ENCODE measurements at places on chromosomes 2 and 18.

GRCh38 chr2:111122631-111123421 is 2.1 kb downstream of the BCL2L11 start:
- no peak for DNase-seq

- no peak for DNase-seq
Measured at GRCh38 chr2:48527226-48527885, 2.6 kb upstream of the STON1 start.

- no peak for DNase-seq
Measured at GRCh38 chr2:12897181-12897580, 180.4 kb downstream of the TRIB2 start.

DNA sequence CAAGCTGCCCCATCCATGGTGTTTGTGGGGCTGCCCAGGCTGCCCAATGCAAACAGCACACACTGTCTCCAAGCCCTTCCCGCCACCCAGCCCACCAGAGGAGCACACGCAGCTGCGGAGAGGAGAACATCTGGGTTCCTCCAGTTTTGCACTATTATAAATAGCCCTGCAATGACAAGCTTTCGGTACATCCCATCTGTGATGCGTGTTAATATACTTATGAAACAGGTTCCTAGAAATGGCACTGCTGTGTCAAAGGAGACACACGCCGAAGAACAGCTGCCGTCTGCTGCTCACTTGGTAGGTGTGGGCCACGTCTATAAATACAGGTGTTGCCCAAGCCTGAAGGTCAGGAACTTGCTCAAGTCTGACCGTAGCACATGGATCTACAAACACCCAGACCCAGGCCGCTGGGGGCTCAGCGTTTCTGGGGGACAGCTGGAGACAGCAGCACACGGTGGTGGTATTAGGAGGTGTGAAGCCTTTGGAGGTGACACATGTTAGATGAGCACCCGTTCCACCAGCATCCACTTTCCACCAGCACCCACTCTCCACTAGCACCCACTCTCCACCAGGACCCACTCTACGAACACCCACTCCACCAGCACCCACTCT is 34.3 kb downstream of the PXDN start:
- no peak for DNase-seq

DNA sequence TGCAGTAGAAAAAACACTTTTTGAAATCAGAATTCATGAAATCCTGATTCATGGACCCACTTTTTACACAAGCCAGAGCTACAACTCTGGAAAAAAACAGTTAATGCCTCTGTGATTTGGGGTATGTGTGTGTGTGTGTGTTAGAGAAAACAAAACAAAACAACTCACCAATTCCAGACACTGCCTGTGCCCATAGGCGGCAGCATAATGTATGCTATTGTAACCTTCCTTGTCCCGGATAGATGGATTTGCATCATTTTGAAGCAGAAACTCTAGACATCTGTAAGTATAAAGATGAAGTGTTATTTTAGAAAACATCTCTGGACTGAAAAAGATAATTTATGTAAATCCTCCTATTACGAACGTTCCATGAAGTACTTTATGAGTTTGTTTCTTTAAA is 152.0 kb upstream of the PGAP1 start:
- DNase-seq: no peak

DNA sequence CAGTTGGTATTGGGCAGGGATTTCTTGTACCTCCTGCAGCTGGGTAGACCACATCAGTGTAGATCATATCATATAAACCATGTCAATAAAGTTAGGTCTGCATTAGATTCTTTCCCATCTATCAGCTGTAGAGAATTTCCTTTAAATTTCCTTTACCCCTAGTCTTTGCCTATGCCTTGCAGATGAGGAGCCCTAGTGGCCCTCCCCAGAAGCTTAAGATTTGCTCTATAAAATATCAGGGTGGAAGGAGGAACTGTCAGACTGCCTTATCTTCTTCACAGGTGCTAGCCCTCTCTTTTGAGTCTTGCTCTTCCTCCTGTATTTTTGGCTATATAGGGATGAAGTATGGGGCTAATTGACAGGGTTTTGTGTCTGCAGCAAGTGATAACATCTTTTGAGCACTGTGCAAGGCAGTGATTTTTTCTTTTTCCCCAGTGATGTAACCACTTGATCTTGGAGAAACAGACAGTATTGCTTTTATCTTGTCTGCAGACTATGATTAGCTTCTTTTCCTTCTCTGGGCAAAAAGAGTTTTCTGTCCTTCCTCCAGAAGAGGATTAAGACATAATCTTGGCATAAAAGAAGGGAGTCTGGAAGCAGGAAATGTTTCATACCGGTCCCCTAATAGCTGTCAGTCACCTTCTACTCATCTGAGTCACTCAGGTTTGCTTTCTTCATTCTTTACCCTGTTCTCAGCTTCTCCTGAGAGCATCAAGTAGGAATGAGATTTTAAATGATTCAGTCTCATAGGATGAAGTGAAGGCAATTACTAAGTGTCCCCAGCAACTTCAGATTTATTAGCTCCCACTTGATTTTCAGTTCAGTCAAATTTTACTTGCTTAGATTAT is 286.4 kb downstream of the CDH19 start:
- no peak for DNase-seq

GRCh38 chr2:27901234-27901633 is 10.7 kb downstream of the BABAM2 start:
- DNase-seq: no peak

DNA sequence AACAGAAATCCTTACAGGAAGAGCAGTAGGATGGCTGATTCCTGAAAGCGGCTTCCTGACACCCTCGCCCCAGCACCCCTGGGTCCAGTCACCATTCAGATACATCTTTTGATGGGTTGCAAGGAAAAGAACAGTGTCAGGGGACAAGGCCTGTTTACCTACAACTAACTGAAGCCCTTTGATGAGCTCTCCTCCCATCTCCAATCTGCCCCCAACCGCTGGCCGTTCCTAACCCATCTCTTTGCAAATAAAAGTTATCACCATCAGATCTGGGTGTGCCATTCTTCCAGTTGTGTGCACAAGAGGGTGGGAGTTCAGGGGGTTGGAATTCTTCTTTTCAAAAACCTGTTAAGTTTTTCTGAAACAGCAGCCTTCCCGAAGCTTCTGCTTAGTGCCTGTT is 48.9 kb downstream of the ARL4C start:
- no peak for DNase-seq

DNA sequence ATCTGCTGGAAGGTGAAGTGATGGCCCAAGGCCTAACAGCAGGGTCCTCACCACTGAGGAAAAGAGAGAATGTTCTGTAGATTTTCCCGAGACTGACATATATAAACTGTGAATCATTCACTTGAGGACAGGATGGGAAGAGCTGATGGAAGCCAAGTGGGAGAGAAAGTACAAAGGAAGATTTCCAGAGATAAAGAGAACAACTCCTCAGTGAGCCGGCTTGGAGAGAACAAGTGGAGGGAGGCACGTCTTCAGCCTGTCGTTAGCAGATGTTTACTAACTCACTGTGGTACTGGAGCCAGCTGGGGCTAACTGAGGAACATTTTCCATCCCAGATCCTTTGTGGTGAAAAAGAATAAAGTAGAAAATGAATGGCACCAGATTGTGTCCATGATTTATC is 552.9 kb upstream of the TNP1 start:
- no peak for DNase-seq

DNA sequence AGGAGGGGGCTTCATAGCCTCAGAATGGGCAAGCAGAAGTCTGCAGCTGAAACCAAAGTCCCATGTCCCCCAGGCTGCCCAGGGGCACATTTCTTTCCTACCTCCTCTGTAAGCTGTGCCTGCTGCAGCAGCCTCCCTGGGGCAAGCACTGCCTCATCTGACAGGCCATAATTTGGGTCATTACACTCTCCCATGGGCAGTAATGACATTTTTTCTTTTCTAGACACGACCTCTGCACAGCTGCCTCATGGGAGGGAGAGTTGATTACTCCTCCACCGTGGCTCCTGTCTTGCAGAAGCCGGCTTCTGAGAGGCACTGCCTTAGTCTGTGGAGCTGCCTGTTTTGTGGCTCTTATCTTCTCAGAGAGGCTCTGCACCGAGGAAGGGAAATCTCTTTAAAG is 268.9 kb downstream of the TDRD15 start:
- DNase-seq: no peak

- no peak for DNase-seq
Measured at GRCh38 chr2:189982780-189983394, 79.6 kb downstream of the MSTN start.

DNA sequence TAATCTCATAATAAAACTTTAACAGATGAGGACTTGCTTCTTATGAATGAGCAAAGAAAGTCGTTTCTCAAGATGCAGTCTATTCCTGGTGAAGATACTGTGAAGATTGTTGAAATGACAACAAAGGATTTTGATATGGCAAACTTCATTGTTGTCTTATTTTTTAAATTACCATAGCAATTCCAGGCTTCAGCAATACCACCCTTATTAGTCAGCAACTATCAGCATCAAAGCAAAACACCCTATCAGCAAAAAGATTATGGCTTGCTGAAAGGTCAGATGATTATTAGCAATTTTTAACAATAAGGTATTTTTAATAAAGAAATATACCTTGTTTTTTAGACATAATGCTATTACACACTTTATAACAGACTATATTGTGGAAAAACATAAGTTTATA is 88.3 kb downstream of the COL5A2 start:
- no peak for DNase-seq

DNA sequence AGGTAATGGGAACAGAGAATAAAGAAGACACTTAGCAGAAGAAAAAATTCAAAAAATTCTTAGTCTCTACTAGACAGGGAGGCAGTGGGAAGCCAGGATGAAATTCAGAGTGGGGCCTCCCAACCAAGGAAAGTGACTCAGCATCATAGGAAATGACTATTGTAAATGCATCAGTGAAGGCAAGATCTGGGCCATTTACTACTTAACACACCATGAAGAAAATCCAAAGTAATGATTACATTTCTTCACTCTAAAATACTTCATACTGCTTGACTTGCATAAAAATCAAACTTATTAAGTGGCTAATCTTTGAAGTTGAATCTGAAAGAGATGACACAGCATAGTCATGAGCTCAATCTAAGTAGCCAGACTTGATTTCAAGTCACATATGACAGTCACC is 405.8 kb upstream of the SLC39A10 start:
- no peak for DNase-seq

DNA sequence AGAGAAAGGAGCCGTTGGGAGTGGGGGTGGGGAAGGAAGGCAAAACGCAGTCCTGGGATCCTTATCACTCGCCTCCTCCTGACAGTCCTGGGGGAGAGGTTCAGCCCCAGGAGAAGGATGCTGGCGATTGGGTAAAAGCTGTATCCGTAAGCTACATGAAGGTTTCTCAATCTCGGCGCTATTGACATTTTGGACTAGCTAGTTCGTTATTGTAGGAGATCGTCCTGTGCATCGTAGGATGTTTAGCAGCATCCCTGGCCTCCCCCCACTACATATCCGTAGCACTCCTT is 511 bp upstream of the TP53I3 start:
- DNase-seq: no peak

GRCh38 chr2:43209204-43209717 is 17.1 kb downstream of the ZFP36L2 start:
- no peak for DNase-seq

DNA sequence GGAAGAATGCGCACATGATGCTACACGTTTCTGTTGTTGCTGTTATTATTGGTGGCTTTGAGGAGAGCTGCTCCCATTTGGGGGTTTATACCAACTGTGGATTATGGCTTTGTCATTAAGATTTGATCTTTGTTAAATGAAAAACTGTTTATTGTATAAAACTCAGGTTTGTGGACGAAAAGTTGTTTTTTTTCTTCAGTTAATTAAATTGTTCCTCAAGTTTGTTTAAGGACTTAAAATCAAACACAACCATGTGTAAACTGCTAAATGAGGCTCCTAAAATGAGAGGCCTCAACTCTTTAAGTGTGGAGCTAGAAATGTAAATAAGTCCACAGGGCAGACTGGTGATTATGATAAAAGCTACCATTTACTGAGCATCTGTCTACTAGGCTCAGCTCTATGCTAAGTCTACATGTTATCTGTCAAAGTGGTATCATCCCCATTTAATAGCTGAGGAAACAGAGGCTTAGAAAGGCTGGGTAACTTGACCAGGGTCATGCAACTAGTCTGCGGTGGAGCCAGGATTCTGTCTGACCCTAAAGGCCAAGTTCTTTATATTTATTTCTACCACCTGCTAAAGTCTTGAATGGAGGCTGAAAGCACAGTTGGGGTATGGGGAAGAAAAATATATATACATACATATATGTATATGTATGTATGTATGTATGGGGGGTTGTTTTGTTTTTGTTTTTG is 4.1 kb downstream of the MYCN start:
- DNase-seq: no peak

GRCh38 chr18:44836263-44836662 is 155.6 kb downstream of the SETBP1 start:
- no peak for DNase-seq

DNA sequence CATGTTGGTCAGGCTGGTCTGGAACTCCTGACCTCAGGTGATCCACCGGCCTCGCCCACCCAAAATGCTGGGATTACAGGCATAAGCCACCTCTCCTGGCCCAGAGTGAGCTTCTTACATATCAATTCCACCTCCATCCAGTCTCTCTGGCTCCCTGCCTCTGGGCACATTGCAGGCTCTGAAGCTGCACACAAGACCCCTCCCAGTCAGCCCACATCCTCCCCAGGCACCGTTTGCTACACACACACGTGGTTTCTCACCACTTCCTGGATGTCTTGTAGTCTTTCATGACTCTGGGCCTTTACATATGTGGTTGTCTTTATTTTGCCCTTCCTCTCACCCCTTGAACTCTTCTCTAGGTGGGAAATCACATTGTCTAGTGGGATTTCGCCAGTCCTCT is 64.0 kb upstream of the CABLES1 start:
- DNase-seq: peak; percentile 60

- peak; percentile 6 for DNase-seq
Measured at GRCh38 chr18:61892683-61893308, at the start of gene RNF152. Gene RNF152, minus strand, starts transcription at chr18:61893007. Its CDS starts 76,544 bp downstream, at chr18:61816463.

GRCh38 chr2:225379856-225380255 is 19.7 kb upstream of the NYAP2 start:
- DNase-seq: no peak

GRCh38 chr2:172674034-172674967 is 61.3 kb upstream of the RAPGEF4 start:
- DNase-seq: peak; percentile 18

DNA sequence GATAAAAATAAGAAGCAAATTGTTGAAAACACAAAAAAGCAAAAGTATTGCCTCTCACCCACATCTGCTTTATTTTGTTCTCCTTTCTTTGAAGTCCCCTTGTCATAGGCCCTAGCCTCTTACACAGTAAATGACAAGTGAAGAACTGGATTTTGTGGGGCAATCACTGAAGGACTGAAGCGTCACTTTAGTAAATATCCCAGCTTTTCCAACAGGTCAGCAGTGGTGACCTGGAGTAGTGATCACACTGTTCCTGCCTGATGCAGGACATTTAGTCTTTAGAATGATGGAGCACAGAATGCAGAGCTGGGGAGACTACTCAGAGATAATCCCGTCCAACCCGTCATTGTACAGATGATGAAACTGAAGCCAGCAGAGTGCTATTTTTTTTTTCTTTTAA is 28.1 kb upstream of the TDRD15 start:
- DNase-seq: no peak

- no peak for DNase-seq
Measured at GRCh38 chr2:210267698-210268097, 42.5 kb upstream of the ACADL start.

GRCh38 chr18:45275367-45276113 is 339.7 kb upstream of the SLC14A2 start:
- no peak for DNase-seq

All from stimulated activated CD8-positive, alpha-beta memory T cell treated with anti-CD3 and anti-CD28 coated beads, Interleukin-4, amount 100 ng/mL, for 24 hours (primary cell).